Heart right ventricle (tissue), 16 donors: ENCODE measurements at places on chromosomes 3 and 15. TPM values are rescaled to one million over a fixed set of nuclear protein-coding genes. Genes with fewer than 3 reads are reported as not detected.

DNA sequence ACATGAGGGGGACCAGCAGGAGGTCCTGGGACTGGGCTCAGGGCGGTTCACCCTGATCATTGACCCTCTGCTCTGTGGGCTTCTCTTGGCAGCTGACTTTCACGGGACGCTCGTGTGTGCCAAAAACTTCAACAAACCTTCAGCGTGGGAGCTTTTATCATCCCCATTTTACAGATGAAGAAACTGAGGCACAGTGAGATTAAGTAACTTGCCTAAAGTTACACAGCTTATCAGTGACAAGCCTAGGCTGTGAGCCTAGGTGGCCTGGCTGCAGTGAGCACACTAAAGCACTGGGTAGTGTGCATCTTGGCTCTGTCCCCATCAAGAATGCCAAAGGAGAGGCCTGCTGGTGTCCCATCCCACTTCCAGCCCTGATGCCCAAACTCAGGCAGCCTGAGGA, 23.6 kb upstream of the DUSP7 start:
- no peak for DNase-seq

DNA sequence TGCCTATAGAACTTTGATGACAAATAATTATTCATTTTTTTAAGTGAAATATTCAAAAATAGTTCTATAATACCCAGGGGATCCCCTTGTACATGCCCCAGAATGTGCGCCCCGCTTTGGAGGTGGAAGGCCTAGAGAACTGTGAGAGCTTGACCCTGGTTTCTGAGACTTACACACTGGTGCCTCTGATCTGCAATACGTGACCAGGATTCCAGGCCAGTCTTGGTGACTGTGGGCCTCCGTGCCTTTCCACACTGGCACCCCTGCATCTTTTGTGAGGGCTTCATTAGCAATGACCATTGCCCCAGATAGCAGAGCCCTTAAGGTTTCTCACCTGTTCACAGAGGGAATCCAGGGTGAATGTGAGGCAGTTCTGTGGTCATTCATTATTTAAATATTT, 44.0 kb downstream of the CLSTN2 start:
- DNase-seq, result no peak

- DNase-seq, result no peak
Measured at GRCh38 chr15:27123808-27124207, 152.8 kb downstream of the GABRG3 start.

DNA sequence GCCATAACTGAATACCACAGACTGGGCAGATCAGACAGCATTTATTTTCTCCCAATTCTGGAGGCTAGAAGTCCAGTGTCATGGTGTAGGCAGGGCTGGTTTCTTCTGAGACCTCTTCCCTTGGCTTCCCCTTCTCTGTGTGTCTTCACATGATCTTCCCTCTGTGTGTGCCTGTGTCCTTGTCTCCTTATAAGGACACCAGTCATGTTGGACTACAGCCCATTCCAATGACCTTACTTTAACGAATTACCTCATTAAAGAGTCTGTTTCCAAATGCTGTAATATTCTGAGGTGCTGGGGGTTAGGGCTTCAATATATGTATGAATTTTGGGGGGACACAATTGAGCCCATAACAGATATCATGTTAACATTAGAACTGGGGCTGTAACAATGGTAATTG, 13.3 kb upstream of the RARRES1 start:
- no peak for DNase-seq

GRCh38 chr3:134864636-134865035, 69.6 kb downstream of the EPHB1 start:
- peak; percentile 36 for DNase-seq

DNA sequence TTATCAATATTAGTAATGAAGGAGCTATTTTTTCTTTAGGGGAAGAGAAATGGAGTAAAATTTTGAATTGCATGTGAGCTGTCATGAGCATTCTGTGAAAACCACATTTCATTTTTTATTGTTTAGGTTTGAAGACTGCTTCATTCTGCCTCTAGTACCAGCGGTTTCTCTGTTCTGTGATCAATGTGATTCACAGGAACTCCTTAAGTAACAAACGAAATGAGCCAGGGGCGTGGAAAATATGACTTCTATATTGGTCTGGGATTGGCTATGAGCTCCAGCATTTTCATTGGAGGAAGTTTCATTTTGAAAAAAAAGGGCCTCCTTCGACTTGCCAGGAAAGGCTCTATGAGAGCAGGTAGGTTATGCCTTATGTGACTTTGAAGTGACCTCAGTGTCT, 13.0 kb downstream of the NIPA2 start:
- DNase-seq, result no peak

- no peak for DNase-seq
Measured at GRCh38 chr3:179069762-179070390, 1.7 kb downstream of the ZMAT3 start.

GRCh38 chr3:185699927-185700326, 113.8 kb downstream of the SENP2 start:
- no peak for DNase-seq

DNA sequence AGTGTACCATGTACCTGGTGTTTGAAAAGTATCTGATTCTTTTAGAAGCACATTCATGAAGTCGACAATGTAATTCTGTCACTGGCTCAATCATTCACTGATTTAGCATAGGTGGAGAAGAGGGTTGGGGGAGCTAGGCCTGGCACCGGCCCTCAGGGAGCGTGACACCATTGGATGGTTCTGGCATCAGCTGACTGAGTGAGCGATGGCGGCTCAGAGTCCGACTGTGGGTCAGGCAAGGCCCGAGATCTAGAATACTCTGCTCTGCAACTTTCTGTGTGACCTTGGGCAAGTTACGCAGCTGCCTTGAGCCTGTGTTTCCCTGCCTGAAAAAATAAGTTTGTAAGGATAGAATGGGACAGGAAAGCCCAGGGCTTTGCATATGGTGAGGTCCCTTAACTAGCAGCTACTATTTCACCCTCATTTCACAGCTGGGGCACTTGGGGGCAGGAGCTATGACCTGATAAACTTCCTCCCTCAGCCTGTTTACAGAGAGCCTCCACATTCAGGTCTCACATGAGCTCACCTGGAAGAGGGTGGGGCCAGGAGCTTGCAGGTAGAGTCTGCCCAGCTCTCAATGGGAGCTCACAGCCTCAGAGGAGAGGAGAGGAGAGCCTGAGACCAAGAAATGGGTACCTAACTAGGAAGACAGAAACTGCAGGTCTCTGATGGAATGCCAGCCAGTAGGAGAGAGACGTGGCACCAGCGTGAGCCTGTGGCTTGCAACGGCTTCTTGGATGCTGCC, 153.7 kb upstream of the TLE3 start:
- no peak for DNase-seq

GRCh38 chr3:142999881-143000280, 1.5 kb upstream of the U2SURP start:
- DNase-seq, result no peak

DNA sequence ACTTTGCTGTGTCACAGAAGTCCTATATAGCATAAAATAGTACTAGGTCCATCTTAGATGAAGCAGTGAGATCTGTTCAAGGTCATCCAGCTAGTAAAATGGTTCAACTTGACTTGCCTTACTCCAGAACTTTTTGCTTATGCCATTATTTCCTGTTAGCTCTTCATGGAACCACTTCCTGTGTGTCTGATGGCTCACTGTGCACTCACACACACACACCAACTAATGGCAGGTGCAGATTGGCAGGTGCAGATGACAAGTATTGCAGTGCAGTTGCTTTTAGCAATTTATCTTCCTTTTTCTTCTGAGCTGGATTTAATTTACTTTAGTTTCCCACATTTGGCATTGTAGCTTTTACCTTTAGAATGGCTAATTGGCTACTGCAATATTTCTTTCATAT, 29.8 kb downstream of the GOLGA8S start:
- DNase-seq, result no peak

GRCh38 chr3:106699122-106699521, 678.1 kb upstream of the CCDC54 start:
- DNase-seq, result no peak

DNA sequence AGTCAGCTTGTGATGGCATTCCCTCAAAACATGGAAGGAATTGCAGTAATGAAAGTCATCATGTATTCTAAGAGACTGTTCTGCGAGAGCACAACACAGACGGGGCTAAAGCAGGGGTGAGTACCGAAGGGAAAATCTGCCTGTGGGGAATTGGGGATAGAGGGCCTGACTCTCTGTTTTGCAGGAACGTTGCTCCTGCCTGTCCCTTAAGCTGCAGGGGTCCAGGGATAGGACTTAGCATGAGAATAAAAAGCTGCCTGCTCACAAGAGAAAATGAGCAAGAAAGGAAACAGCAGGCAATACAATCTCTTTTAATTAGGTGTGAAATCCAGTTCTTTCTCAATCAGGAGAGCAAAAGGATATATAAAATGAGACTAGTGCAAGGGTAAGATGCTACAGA, 62.2 kb downstream of the TIGIT start:
- DNase-seq, result no peak

DNA sequence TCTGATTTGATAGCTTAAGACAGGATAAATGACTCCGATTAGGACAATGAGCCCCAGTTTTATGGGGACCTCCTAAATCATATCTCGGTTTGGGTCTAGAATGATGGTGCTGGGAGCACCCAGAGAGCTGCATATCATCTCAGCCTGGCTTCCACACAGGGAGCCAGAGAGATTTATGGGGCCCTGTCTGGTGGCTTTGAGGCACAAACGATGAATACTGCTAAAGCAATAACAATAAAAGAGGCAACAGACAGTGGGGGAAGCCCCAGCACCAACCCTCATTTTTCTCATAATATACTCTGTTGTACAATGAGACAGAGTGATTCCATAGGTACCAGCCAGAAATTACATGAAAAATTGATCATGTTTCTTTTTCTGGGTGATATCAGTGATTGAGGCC, 889.0 kb upstream of the CFAP20DC start:
- no peak for DNase-seq

DNA sequence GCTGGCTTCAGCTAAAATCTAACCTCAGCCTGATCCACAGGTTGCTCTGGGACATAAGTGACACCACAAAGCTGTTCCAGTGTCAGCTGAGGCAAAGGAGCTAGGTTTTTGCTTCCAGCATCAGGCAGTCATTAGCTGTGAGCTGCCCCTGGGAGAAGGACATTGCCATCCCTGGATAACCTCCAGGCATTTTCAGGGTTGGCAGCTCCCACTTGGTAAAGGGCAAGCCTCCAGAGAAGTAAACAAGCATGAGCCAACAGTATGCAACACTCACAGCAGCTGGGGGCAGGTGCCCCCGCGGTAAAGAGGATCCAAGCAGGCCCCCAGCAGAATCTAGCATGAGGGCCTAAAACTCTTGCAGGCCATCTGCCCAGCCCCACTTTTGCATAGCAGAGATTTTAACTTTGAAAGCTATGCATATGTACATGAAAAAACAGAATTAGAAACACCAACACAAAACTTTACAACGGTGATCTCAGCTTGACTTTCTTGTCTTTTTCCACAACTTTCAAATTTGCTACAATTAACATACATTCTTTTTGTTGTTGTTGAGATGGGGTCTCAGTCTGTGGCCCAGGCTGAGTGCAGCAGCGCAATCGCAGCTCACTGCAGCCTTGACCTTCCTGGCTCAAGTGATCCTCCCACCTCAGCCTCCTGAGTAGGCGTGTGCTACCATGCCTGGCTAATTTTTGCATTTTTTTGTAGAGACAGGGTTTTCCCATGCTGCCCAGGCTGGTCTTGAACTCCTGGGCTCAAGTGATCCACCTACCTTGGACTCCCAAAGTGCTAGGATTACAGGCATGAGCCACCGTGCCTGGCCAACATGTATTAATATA, 83.8 kb upstream of the TPM1 start:
- peak; percentile 24 for DNase-seq

GRCh38 chr15:47507221-47507985, 209.9 kb upstream of the SEMA6D start:
- no peak for DNase-seq

GRCh38 chr3:197397838-197398237, 99.4 kb upstream of the DLG1 start:
- no peak for DNase-seq

GRCh38 chr15:77815015-77815414, 182.3 kb upstream of the LINGO1 start:
- DNase-seq, result no peak

DNA sequence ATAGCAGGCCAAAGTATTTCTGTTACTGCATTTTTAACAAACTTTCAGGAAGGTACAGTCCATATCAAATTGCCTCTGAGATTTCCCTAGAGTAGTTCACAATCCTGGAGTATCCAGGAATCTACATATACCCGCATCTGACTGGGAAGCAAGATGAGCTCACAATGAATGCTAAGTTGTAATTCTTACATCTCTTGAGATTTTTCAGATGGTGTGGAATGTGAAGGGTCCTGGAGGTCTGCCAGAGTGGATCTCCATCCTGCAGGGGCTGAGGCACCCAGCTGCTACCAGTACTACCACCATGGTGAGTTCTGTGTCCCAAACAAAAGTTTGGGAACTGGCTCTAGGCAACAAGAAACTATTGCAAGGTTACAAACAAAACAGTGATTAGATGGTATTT, 156.7 kb upstream of the CCDC54 start:
- no peak for DNase-seq

- DNase-seq, result no peak
Measured at GRCh38 chr3:168738527-168739325, 643.0 kb upstream of the GOLIM4 start.

The CHRNA5 gene
- total RNA-seq, result 2.5 TPM

The LRRC34 gene
- 1.3 TPM for total RNA-seq

The PPP1R14D gene
- not detected for total RNA-seq

The ACOX2 gene
- 38.7 TPM for total RNA-seq

The TM6SF1 gene
- total RNA-seq, result 6.3 TPM

The MKRN2OS gene
- total RNA-seq, result not detected

The MORC1 gene
- not detected for total RNA-seq

The NGRN gene
- 134 TPM for total RNA-seq

The MUSTN1 gene
- 55.4 TPM for total RNA-seq
